ENCODE measurements at places on chromosomes 4 and X.
A peak's percentile ranks its signal among the peaks of the same experiment; 100 is the strongest.

DNA sequence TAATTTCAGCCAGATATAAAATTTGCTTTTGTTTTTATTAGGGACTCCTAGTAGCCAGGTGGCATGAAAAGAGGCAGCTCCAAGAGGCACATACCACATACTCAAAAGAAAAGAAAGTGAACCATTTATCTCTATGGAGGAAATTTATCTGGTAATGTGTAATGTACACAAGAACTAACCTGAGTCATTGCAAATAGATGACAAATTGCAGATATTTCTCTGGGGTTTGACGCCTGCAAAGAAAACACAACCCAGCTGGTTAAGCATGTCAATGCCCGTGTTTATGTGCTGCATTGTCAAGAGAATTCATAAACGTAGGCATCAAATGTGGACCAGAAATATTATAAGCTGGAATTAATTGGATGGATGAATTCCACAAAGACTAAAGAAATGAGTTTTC is 46.9 kb upstream of the PHKA2 start:
- DNase-seq, result no peak

- no peak for DNase-seq
Observed at GRCh38 chr4:54539500-54540029, 118.2 kb upstream of the KIT start.

- no peak for DNase-seq
Observed at GRCh38 chr4:41586675-41587225, 48.8 kb downstream of the LIMCH1 start.

DNA sequence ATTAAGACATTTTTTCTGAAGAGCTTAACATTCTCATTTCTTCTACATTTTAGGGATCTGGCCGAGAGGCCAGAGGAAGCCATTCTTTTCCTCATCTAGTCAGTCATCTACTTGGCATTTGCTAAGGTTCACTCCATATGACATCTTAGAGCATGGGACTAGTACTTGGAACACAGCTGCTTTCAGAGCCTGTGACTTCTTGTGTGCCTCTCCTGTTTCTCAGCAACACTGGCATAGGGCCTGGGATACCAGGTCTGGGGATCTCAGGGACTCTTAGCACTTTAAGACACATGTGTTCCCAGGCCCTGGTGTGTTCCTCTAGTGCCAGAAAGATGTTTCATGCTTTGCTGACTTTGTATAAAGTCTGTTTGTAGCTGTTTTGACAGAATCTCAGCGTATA is 7.3 kb downstream of the PLP1 start:
- no peak for DNase-seq

GRCh38 chr4:105765690-105766407 is 57.3 kb downstream of the GSTCD start:
- peak; percentile 70 for DNase-seq

DNA sequence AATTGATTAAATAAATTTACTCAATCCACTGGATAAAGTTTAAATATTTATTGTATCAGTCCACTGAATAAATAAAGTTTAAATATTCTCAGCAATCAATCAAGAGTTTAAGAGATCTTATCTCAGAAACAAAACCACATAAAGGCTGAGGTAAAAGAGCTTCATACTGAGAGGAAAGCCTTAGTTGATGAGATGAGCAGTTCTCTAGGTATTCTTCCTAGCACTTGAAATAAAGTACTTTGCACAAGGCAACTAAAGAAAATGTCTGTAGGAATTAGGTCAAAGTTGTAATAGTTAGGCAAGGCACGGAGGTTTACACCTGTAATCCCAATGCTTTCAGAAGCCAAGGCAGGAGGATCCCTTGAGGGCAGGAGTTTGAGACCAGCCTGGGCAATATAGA is 63.5 kb downstream of the UCHL1 start:
- DNase-seq, result no peak

DNA sequence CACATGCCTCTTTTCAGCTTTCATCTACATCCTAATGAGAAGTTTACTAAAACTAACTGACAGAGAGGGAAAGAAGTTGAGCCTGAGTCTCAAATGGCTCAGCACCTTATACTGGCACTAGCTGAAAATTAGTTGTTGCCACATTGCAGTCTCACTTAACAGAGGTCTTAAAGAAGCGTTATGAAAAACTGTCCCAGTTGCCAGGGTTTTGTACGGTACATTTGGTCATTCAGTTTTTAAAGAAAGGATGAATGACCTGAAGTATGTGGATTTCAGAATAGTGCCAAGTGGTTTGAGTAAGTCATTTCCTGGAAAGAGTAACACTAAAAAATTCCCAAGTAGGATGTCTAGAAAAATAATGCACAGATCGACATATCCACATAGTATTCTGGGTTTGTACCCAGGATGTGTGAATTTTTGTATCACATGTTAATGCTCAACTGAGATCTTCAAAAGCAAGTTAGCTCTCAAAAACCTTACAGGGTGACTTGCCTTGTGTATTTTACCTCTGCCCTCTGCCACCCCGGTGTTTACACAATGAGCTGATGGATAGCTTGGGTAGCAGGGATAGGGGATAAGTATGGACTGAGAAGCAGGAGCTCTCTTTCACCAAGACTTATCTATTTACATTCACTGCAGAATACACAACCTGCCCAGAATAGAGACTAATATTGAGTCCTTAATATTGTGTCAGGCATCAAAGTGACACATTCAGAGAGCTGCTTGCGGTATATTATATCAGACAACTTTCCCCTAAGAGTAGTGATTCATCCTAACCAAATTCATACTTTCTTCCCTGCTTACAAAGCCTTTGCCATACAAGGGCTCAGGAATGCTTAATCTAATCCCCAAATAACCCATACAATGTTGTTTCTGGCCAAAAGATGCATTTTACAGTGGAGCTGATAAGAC is 1075.7 kb upstream of the PABPC4L start:
- DNase-seq, result peak; percentile 0

Measured in AG09309 (cell line).